Osteocyte (in vitro differentiated cells): ENCODE measurements at places on chromosomes 1 and 21. TPM values are rescaled to one million over a fixed set of nuclear protein-coding genes. Genes with fewer than 3 reads are reported as not detected.

DNA sequence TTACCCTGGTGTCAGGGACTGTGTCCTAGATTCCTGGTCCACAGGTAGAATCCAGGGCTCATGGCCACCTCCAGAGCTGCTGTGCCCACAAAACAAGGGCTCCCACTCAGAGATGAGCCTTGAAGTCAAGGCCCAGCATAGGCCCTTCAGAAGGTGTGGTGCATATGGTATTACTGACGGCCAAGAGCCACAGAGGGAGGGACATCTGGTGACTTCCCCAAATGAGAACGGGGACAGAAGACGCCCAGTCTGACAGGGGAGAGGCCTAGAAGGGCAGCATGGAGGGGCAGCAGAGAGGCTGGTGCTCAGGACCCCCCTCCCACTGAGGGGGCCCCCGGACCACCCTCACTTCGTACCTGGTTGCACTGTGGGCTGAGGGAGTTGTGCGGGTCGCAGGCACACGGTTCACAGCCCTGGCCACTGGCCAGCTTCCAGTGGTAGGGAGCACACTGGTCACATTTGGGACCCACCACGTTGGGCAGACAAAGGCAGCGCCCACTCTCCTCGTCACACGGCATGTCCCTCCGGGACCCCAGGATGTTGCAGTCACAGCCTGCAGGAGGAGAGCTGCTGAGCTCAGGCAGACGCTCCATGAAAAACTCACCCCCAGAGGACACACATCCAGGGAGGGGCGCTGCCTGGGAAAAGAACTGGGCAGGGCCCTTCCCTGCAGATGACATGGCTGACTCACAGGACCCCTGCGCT is 25.0 kb downstream of the LAMB3 start:
- no peak for DNase-seq
- H3K27ac ChIP-seq = no peak overlapping the region
- H3K4me1 ChIP-seq = peaks cover 15% of the 10 kb centered on the region
- no peaks in the 10 kb centered on the region for H3K36me3 ChIP-seq

DNA sequence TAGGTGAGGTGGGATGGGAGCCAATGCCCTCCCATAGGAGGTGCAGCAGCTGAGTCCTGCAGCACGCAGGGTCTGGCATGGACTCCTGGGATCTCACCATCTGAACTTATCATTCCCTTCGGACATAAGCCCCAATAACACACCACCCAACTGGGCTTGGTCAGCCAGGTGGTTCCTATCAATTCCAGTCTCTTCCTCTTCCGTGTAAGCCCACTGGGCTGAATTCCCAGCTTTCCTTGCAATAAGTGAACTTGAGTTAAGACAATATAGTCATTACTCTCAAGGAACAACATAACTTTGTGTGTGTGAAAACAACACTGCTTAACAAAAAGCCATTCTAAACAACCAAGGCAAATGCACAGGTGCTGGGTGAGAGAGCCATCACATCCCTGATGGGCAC is 86.6 kb upstream of the EDN2 start:
- no peak overlapping the region for H3K4me3 ChIP-seq
- no peaks in the 10 kb centered on the region for H3K27me3 ChIP-seq
- no peaks in the 10 kb centered on the region for H3K4me1 ChIP-seq
- no peak for DNase-seq

DNA sequence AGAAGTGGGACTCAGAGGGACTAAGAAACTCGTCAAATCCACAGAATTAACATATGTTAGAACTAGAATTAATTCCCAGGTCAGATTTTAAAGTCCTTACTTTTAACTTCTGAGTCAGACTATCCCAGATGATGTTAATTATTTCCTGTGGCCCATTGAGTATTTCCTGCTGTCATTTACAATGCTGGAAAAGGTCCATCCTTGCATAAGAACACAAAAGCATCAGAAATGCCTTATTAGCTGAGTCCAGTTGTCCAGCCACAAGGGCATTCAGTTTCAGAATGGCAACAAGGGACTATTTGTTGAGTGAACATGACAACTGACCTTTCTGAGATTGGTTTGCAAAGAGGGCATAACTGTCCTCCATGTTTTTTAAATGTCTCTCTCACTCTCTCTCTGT is 16.5 kb upstream of the HIVEP3 start:
- H3K27me3 ChIP-seq = peaks cover 53% of the 10 kb centered on the region
- no peaks in the 10 kb centered on the region for H3K4me1 ChIP-seq
- no peak for DNase-seq
- no peak overlapping the region for H3K27ac ChIP-seq
- no peaks in the 10 kb centered on the region for H3K36me3 ChIP-seq

- H3K27me3 ChIP-seq = peaks cover 12% of the 10 kb centered on the region
- H3K4me3 ChIP-seq = no peak overlapping the region
- peak; percentile 30 for DNase-seq
- no peak overlapping the region for H3K27ac ChIP-seq
- H3K36me3 ChIP-seq = no peaks in the 10 kb centered on the region
Observed at GRCh38 chr21:44540741-44541288, 820 bp upstream of the KRTAP10-1 start.

DNA sequence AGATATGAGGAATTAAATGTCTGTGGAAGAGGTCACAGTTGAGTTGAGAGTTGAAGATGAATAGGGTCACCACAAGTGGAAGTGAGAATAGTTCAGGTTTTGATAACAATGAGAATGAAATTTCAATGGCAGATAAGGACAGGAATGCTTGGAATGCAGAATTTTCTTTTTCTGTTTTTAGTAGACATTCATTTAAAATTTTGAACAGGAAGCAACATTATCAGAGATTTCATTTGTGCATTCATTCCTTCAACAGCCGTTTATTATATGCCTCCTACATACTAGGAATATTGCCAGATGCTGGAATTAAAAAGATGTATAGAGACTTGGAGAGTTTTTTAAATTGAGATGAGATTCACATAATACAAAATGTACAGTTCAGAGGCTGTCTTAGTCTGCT is 126.8 kb downstream of the ITSN1 start:
- no peak overlapping the region for H3K4me3 ChIP-seq
- H3K27ac ChIP-seq = no peak overlapping the region
- H3K4me1 ChIP-seq = peaks cover 20% of the 10 kb centered on the region
- no peaks in the 10 kb centered on the region for H3K27me3 ChIP-seq
- H3K36me3 ChIP-seq = peaks cover 48% of the 10 kb centered on the region
- DNase-seq = no peak

GRCh38 chr1:76284842-76285241 is 210.3 kb downstream of the ST6GALNAC3 start:
- H3K4me1 ChIP-seq = no peaks in the 10 kb centered on the region
- no peak overlapping the region for H3K4me3 ChIP-seq
- DNase-seq = no peak
- no peaks in the 10 kb centered on the region for H3K27me3 ChIP-seq
- H3K27ac ChIP-seq = no peak overlapping the region

GRCh38 chr1:19360843-19361610 is 48.9 kb downstream of the SLC66A1 start:
- peaks cover 19% of the 10 kb centered on the region for H3K36me3 ChIP-seq
- DNase-seq = no peak
- peaks cover 25% of the 10 kb centered on the region for H3K4me1 ChIP-seq
- no peak overlapping the region for H3K27ac ChIP-seq

GRCh38 chr1:22635436-22635835 is 992 bp upstream of the C1QA start:
- no peak overlapping the region for H3K27ac ChIP-seq
- no peaks in the 10 kb centered on the region for H3K4me1 ChIP-seq
- H3K36me3 ChIP-seq = no peaks in the 10 kb centered on the region
- no peak overlapping the region for H3K4me3 ChIP-seq
- H3K27me3 ChIP-seq = peaks cover 40% of the 10 kb centered on the region

DNA sequence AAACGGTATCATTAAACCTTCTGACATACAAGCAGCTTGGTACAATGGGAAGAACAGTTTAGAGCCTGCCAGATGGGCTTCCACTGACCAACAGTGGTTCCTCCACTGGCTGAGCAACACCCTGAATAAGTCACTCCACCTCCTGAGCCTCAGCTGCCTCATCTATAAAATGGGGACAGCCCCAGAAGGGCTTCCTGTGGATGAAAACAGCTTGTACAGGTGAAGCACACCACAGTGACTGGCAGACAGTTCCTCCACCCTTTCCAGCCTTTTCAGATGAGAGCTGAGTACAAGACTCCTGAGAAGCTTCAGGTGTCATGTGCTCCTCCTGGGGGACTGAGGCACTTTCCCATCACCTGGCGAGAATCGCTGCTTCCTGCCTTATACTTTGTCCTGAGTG is 2.1 kb downstream of the CAPZB start:
- peak overlapping the region; percentile 84 for H3K27ac ChIP-seq
- peak overlapping the region; percentile 93 for H3K4me3 ChIP-seq
- peaks cover 69% of the 10 kb centered on the region for H3K4me1 ChIP-seq
- DNase-seq = no peak
- H3K36me3 ChIP-seq = peaks cover 6% of the 10 kb centered on the region
- no peaks in the 10 kb centered on the region for H3K27me3 ChIP-seq

DNA sequence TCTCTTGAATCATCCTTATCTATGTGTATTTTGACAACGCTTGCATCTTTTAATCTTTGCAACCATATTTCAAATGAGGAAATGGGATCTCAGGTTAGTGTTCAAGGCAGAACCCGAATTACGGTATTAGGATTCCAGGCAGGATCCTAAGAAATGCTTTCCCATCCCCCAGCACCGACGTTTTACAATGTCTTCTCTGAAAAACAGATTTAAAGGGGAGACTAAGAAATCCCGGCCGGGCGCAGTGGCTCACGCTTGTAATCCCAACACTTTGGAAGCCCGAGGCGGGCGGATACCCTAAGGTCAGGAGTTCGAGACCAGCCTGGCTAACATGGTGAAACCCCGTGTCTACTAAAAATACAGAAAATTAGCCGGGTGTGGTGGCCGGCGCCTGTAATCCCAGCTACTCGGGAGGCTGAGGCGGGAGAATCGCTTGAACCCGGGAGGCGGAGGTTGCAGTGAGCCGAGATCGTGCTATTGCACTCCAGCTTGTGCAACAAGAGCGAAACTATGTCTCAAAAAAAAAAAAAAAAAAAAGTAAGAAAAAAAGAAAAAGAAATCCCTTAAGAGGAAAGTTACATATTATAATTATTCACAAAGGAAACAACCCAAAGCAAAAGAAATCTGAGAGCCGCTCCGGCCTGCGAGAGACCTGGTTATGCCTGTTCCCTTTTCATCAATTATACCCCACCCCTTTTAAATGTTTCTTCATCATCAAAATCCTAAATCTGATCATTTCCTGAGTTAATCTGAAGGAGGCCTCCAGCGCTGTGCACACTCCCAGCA is 801 bp upstream of the GORAB start:
- H3K27ac ChIP-seq = no peak overlapping the region
- no peak overlapping the region for H3K4me3 ChIP-seq
- no peak for DNase-seq
- H3K4me1 ChIP-seq = peaks cover 11% of the 10 kb centered on the region
- H3K36me3 ChIP-seq = peaks cover under 1% of the 10 kb centered on the region
- H3K27me3 ChIP-seq = no peaks in the 10 kb centered on the region

ZNF695 gene
- total RNA-seq = 1.5 and 1.9 TPM in 2 replicates

SMPDL3B gene
- total RNA-seq = not detected in 2 replicates

TEX38 gene
- total RNA-seq = not detected in 2 replicates

LRRC53 gene
- not detected in 2 replicates for total RNA-seq
